ENCODE measurements at places on chromosomes 7 and 10.

GRCh38 chr7:137354396-137354795 lies 10.9 kb upstream of the PTN start:
- peak; percentile 71 for DNase-seq

- DNase-seq = peak; percentile 28
Observed at GRCh38 chr7:8386926-8387550, 46.4 kb upstream of the NXPH1 start.

- DNase-seq = no peak
Observed at GRCh38 chr7:8212638-8213037, 49.3 kb downstream of the ICA1 start.

- no peak for DNase-seq
Observed at GRCh38 chr7:93146472-93147141, 1.6 kb downstream of the SAMD9L start.

DNA sequence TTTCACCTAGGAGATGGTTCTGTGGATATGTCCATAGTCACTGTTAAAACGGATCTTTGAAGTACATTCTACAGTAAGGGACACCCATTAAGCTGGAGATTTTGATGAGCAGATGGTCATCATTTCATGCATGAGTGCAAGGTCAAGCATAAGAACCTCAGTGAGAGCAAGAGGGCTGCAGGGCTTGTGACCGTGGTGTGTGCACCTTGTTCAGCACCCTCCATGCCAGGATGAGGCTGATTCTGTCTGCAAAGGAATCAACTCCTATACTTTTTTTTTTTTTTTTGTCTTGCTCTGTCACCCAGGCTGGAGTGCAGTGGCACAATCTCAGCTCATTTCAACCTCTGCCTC lies 17.6 kb downstream of the PDSS1 start:
- DNase-seq = no peak

- peak; percentile 89 for DNase-seq
Observed at GRCh38 chr7:43260980-43261878, 148.8 kb downstream of the HECW1 start.

- DNase-seq = no peak
Observed at GRCh38 chr10:117519879-117520278, 22.7 kb upstream of the EMX2 start.

- no peak for DNase-seq
Observed at GRCh38 chr7:131974671-131975070, 418.2 kb upstream of the PODXL start.

DNA sequence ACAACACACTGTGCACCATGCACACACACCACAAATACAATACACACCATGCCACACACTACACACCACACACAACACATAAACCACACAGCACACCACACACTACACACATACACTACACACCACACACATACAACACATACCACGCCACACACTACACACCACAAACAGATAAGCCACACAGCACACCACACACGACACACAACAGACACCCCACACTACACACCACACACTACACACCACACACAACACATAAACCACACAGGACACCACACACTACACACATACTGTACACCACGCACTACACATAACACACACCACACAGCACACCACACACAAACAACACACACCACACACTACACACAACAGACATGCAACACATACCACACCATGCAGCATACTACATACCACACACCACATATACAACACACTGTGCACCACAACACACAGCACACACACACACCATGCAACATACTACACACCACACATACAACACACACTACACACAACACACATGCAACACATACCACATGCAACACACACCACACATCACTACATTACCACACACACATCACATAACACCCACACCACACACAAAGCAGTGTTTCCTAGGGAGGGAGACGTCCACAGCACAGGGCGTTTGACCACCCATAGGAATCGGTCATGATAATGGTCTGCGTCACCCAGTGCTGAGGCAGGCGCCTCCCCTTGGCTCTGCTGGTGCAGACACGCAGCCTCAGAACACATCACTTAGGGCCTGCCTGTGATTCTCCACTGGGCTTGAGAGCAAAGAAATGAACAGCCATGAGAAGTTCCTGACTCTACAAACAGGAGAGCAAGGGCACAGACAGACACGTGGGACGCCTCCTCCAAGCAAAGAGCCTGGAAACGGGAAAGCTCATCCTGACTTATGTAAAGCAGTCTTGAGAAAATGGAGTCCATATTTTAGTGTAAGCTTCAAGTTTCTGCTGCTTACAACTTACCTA lies 458.3 kb downstream of the PTPRN2 start:
- no peak for DNase-seq

GRCh38 chr7:130096243-130096827 lies 26.0 kb downstream of the KLHDC10 start:
- no peak for DNase-seq

DNA sequence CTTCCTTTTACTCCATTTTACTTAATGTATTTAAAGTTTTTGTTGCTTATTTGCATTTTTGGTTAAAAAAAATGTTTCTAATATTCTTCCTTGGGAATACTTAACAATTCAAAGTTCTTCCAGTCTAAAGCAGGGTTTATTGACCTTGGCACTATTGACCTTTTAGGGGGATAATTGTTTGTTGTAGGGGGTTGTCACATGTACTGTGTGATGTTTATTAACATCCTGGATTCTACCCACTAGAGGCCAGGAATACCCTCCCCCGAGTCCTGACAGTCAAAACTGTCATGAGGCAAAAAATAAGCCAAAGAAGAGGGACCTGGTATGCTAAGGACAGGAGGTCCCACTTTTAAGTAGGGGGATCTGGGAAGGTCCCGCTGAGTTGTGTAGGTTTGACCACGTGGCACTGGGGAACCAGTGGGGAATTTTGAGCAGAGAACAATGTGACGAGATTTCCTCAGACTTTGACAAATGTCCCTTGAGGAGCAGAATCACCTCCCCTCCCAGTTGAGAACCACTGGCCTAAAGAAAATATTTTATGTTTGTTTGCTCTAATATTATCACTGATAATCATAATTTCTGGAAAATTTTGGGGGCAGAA lies 178.3 kb upstream of the PRR15 start:
- DNase-seq = no peak

DNA sequence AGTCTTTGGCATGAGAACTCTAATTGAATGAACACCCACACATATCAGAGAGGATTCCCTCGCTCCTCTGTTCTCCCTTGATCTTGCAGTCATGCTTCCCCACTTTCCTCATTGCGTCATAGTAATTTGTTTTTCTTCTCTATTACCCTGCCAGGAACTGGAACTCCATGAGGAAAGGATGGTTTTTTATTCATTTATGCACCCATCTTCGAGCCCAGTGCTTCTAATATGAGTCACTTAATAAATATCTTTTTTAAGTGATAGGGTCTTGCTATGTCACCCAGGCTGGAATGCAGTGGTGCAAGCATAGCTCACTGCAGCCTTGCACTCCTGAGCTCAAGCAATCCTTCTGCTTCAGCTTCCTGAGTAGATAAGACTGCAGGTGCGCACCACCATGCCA lies 83.5 kb downstream of the OTUD1 start:
- DNase-seq = no peak

GRCh38 chr10:73762915-73763314 lies 18.7 kb downstream of the SEC24C start:
- no peak for DNase-seq

DNA sequence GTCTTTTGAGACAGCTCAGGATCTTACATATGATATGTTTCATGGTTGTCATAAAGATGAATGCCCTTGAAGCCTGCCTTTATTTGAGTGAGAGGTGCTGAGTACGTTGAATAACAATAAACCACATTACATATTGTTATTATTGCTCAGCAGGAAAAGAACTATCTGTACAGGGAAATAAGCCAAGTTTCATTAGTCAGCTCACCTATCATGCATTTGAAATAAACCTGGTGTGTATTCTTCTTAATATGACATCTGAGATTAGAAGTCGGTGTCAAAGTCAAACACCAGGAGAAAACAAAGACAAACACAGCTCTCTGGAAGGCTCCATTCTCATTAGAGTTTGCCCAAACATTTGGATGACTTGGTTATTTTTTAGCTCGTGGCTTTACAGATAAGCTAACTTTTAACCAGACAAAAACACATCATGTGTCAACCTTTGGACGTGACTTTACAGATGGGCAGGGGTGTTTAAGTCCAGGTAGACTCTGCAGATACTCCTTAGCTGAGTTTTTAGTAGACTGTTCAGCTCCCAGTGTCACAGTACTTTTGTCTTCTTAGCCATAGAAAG lies 71.2 kb upstream of the AOAH start:
- DNase-seq = no peak

DNA sequence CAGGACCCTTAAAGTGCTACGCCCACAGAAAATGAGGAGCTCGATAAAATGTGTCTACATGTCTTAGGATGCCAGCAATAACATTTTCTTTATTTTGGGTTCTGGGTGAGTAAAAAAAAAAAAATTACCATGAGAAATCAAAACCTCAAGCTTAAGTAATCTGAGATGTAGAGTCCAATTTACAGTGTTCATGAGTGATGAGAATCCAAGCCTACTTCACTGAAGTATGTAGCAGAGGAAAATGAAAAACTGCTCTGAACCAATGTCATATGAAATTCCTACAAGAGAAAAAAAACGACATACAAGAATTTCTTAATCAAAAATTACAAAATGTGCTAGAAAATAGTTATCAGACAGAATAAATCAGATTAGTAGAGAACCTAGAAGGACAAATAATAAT lies 274.4 kb downstream of the HTR7 start:
- no peak for DNase-seq

DNA sequence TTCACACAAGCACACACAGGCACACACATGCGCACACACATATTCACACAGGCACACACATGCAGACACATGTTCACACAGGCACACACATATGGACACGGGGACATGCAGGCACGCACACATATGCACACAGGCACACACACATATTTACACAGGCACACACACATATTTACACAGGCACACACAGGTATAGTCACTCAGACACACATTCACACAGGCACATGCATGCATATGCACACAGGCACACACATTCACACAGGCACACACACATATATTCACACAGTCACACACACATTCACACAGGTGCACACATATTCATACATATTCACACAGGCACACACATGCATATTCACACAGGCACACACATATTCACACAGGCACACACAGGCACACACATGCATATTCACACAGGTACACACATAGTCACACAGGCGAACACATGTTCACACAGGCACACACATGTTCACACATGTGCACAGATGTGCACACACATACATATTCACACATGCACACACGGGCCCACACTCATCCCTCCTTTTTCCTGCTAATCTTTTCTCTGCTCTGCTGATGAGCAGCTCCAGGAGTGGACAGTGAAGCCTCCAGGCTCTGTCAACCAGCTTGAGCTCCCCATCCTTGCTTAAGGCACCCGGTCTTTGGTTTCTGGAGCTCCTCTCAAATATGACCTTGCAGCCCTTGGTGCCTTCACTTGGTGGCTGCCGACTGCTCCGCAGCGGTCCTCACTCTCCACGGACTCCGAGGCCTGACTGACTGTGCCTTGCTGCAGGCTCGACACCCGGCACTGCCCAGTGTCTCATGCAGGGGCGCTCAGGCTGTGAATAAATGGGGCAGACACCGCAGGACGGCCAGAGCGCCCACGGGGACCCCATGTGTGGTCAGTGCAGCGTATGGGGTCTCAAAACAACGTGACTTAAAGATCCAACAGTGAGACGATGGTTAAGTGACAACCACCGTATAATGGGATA lies 581.2 kb upstream of the MGMT start:
- DNase-seq = no peak

GRCh38 chr10:79298403-79299244 lies 48.6 kb upstream of the PPIF start:
- DNase-seq = peak; percentile 71

- no peak for DNase-seq
Observed at GRCh38 chr10:123548770-123549169, 117.4 kb upstream of the GPR26 start.

DNA sequence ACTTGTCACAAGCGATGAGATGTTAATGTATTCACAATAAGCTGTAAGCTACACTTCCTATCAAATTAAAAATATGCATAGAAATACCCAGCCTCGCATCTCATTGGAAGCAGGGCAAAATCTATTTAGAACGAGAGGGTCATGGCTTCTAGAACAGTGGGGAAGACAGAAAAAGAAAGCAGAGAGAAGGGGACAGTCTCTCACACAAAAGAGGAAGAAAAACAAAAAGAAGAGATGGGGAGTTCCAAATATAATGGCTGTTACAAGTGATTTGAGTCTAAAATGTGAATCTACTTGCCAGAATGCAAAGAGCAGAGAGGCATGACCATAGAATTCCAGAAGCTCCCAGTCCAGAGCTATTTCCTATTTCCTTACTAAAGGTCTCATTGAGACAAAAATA lies 13.8 kb downstream of the LRRN3 start:
- no peak for DNase-seq

DNA sequence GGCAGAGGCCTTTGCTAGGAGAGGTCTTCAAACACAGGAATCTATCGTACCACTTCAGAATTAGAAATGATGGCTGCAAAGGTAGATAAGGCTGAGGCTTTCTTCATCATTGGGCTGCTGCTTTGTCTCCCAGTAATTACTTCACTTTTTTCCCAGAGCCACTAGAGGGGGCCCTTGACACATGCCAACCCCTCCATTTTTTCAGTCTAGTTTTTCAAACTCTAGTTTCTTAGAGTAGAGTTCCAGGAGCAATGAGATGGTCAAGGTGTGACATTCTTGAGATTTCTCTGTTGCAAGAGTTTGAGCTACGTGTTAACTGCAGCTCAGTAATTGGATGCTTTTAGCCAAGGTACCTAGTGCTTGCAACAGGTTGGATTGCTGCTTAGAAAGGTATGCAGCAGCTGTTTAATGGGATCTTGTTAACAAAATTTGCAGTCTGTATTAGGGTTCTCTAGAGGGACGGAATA lies 33.8 kb upstream of the RBM20 start:
- DNase-seq = peak; percentile 85

GRCh38 chr10:11236234-11236633 lies 218.6 kb downstream of the CELF2 start:
- no peak for DNase-seq

GRCh38 chr10:76717141-76717540 lies 920.5 kb downstream of the KCNMA1 start:
- no peak for DNase-seq

GRCh38 chr10:33231621-33232350 lies 102.7 kb downstream of the NRP1 start:
- DNase-seq = no peak

- no peak for DNase-seq
Observed at GRCh38 chr10:106826716-106827115, 337.8 kb downstream of the SORCS1 start.

- DNase-seq = no peak
Observed at GRCh38 chr10:52318822-52319464, 4.9 kb downstream of the DKK1 start.

DNA sequence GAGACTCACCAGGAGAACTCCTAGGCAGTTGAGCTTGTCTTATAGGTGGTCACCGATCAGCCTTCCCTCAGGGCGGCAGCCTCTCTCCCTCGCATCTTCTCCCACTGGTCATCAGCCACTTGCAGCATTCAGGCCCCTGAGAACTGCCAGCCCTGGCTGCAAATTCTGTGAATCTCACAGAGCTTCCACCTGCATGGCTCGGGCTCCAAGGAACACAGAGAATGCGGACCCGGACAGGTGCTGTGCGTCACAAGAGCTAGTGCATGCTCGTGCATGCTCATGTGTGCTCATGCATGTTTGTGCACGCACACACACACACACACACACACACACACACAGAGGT lies 176.9 kb downstream of the ARHGAP12 start:
- no peak for DNase-seq

- DNase-seq = peak; percentile 65
Observed at GRCh38 chr7:31782411-31782991, 95.5 kb downstream of the PPP1R17 start.
